ENCODE measurements at places on chromosomes 2 and 18.

DNA sequence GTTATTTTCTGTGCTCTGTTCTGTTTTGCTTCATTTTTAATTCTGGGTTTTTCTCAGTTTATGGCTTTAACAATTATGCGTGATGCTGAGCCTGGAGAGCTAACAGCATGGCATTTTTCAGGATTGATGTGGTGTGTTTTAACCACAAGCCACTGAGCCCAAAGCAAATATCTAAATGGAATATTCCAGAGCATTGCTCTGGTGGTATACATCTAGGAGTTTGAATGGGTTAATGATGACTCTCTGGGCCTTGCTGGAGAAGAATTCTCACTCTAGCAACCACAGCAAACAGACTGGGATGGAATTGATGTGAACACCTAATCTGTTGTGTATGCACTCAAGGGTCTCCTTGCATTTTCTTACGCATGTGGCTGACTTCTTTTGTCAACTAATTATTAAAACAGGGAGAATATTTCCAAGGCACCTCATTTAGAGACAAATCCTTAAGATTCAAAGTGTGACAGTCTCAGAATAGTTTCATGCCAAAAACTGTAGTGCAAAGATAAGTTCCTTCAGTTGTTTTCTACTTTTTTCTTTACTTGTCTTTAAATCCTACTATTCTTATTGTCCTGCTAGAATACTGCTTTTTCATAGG is 164.0 kb downstream of the DTNA start:
- DNase-seq: no peak

DNA sequence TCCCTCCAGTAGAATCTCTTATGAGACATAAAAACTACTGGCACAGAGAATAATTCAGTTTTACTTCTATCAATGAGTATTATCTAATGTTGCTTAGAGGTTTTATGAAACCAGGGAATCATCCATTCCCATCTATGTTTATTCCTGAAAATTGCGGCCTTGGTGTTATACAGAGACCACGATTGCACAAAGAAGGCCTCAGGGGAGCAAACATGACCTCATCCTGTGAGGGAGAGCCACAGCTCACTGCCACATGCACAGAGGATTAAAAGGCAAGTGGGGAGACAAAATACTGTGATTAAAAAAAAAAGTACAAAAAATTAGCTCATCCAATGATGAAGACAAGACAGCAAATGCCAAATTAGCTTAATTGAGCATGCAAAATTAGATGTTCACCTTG is 111.8 kb upstream of the SLC35G4 start:
- DNase-seq: no peak

- no peak for DNase-seq
Measured at GRCh38 chr2:134771313-134771801, 52.6 kb upstream of the TMEM163 start.

DNA sequence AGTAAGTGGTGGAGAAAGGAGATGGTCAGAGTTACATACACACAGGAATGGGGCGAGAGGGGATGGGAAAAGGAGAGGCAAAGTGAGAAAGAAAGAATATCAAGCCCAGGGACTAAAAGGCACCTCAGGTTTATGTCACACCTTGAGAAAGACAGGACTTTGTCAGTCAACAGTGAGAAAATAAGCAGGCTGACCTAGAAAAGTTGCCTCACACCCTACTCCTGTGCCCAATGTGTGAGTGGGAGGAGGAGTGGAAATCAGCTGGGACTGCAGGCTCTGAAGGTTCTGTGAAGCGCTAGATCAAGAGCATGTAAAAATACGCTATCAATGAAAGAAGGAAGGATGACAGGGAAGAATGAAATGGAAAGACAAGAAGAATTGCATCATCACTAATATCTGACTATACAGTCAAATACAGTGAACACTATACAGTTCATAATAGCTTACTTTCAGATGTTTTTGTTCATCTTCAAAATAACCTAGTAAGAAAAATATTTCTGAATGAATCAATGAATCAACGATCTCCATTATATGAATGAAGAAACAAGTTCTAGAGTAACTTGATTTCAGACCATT is 10.7 kb downstream of the VPS54 start:
- no peak for DNase-seq

GRCh38 chr2:85184231-85184630 is 51.0 kb downstream of the TCF7L1 start:
- DNase-seq: no peak
